ENCODE measurements at places on chromosomes 3 and 15. TPM values are rescaled to one million over a fixed set of nuclear protein-coding genes. Genes with fewer than 3 reads are reported as not detected.

- DNase-seq, result no peak
Observed at GRCh38 chr3:27573780-27574437, 89.7 kb upstream of the SLC4A7 start.

DNA sequence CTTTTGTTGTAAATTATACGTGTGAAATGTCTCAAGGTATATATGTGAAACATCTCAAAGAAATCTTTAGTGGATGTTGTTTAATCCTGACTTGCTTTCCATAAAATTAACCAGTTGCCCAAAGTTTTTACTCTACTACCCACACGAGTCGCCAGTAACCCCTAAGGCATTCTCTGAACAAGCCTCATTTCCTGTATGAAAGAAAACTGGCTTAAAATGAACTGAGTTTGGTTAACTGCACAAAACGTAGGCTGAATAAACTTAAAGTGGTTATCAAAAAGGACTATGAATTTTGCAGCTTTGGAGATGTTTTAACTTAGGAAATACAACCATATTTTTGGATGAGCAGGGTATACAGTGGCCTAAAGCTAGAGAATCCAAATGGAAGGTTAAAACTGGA lies 2.7 kb upstream of the APPL1 start:
- no peak for DNase-seq

DNA sequence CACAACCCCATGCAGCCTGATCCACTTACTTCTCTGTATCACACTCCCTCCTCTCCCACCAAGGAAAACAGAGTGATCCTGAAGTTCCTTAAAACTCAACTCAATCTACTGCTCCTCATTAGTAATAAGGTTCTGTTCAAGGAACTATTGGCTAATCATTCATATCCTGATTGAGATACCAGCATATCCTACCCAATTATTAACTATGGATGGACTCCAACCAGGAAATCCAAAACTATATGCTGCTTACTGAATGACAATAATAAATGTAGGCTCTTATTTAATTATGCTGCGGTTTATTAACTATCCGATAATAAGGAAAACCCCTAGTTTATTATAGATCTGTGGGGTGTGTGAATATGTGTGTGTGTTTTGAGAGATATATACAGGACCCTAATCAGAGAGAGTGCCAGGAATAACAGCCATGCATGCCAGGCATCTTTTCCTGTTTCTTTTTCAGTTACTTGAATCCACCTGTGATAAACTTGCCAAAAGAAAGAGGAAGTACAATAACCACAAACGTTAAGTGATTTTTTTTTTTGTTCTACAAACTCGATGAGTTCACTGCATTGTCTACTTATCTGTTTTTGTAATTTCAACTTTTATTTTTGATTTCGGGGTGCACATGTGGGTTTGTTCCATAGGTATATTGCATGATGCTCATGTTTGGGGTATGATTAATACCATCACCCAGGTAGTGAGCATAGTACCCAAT lies 1031.7 kb upstream of the CFAP20DC start:
- DNase-seq, result no peak

GRCh38 chr3:150161011-150161410 lies 190.3 kb upstream of the PFN2 start:
- no peak for DNase-seq

DNA sequence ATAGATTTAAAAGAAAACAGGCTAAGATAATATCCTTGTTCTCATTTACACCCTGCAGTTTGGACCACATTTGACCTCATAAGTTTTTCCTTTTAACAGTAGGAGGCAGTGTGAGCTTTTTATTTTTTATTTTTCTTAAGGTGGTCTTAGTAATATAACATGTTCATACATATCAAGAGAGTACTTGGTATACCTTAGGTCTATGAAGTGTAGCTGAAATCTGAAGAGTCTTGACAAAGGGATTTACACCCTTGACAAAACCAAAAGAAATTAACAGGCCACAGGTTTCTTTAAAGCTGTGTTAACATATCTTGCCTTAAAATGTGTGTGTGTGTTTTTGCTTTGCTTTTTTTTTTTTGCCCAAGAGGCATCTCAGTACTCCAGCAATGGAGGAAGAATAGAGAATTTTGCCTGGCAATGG lies 3.2 kb downstream of the RAP2B start:
- DNase-seq, result peak; percentile 80

DNA sequence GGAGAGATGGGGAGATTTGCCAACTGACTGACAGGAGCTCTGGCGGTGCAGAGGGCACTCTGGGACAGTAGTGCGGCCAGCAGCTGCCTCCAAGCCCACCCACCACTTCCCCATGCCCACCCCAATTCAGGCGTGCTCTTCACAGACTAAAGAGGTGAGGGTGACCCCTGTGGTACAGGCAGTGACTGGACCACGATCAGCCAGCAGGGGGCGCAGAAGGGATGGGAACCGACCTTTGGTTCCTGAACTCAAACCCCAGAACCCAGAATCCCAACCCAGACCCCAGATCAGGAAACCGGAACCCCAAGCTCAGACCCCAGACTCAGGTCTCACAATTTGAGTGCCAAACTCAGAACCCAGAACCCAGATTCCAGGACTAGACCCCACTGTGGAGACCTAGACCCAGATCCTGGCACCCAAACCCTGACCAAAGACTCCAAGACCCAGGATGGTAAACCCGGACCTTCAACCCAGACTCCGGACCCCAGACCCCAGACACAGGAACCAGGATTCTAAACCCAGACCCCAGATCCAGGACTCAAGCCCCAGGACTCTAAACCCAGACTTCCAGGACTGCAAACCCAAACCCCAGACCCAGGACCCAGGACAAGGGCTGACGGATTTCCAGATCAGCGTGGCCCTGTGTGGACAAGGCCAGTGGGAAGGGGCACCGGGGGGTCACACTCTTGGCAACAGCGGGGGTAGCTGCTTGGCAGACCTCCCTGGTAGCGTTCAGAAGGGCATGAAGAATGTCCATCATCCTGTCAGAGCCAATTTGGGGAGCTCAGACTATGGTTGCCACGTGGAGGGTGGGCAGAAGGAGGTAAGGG lies 3.7 kb upstream of the MYL3 start:
- peak; percentile 38 for DNase-seq

DNA sequence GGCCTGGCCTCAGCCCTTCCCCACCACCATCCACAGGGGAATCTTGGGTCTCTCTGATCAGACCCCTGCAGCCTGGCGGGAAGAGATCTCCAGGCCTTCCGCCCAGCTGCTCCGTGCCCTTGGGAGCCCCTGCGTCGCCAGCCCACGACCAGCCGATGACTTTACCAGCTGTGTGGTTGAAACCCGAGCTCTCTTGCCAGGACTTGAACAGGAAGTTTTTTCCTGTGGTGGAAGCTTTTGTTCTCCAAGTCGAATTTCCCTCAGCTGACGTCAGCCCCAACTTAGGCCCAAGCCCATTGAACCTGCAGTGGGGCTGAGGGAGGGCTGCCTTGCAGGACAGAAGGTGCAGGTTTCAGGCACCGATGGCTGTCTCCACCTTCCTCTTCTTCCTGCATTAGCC lies 51.7 kb upstream of the SMAD3 start:
- peak; percentile 97 for DNase-seq

- DNase-seq, result no peak
Observed at GRCh38 chr3:30332196-30333021, 274.0 kb upstream of the TGFBR2 start.

DNA sequence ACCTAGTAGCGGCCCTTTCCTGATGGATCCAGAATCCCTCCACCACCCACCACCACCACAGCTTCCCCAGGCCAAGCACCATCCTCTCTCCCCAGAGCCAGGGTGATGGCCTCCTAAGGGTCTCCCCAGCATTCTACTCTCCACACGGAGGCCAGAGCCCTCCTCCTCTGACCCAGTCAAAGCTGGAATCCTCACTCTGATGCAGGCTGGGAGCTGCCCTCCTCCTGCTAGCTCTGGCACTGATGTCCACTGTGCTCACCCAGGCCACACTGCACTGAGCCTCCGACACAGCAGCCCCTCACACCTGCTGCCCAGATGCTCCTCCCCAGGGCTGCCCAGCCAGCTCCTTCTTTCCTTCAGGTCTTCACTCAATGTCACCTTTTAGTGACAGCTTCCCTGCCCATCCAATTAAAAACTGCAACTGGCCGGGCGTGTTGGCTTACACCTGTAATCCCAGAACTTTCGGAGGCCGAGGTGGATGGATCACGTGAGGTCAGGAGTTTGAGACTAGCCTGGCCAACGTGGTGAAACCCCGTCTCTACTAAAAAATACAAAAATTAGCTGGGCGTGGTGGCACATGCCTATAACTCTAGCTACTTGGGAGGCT lies 21.0 kb downstream of the XXYLT1 start:
- DNase-seq, result no peak

GRCh38 chr3:4633078-4634004 lies 140.2 kb downstream of the ITPR1 start:
- peak; percentile 72 for DNase-seq

DNA sequence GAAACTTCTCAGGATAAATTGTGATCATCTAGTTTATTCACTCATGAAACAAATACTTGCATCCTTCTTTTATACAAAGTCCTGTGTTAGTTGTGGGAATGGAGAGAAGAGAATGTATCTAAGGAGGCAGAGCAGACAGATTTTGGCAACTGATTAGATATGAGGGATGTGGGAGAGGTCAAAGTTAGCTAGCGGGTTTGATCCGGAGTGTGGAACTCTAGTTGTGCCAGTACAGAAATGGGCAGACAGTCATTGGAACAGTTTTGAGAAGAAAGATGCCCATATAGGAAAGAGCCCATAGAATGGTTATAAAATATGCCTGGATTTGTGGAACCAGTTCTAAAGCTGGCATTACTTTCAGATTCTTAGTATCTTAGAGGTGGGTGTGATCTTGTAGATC lies 141.1 kb downstream of the FNDC3B start:
- DNase-seq, result no peak

- no peak for DNase-seq
Observed at GRCh38 chr3:141462176-141462859, 24.5 kb upstream of the RASA2 start.

- DNase-seq, result no peak
Observed at GRCh38 chr3:23991306-23991682, 46.2 kb downstream of the NR1D2 start.

- DNase-seq, result peak; percentile 61
Observed at GRCh38 chr3:127775398-127776109, 46.8 kb downstream of the MGLL start.

GRCh38 chr15:42640109-42640508 lies 64.7 kb downstream of the STARD9 start:
- DNase-seq, result no peak

DNA sequence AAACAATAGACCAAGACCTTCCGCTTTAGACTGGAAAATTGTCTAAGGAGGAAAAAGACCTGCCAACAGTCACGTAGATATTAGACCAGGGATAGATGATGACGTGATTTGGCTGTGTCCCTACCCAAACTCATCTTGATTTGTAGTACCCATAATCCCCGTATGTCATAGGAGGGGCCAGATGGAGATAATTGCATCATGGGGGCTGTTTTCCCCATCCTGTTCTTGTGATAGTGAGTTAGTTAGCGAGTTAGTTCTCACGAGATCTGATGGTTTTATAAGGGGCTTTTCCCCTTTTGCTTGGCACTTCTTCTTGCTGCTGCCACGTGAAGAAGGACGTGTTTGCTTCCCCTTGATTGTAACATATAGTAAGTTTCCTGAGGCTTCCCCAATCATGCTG lies 31.7 kb upstream of the SUCLG2 start:
- DNase-seq, result no peak

DNA sequence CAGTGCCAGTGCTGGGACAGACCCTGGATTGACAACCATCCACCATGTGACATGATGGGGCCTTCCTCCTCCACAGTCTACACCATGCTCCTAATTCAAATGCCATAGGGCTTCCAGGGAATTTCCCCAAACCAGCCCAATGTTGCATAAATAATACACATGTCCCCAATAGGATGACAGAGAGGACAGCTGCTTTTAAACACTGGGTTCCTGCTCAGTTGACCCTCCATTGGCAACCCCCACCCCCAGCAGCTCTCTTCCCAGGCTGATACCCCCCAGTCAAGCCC lies 28.3 kb upstream of the ATP2B2 start:
- DNase-seq, result no peak

GRCh38 chr3:184058029-184058428 lies 5.2 kb downstream of the HTR3C start:
- no peak for DNase-seq

DNA sequence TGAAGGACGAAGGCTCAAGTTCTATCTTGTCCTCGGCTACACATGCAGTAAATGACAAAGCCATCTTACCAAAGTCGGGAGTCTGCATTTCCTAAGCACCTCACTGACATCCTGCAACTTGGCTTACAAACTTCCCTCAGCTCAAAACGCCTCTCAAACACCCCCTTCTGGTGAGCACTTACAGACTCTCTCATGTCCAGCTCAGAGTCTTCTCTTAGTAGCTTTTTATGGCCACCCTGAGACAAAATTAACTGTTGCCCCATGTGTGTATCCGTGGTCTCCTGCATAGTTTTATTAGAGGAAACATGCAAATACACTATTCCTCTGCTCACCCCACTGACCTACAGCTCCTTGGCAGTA lies 819.7 kb downstream of the FHIT start:
- no peak for DNase-seq

- peak; percentile 79 for DNase-seq
Observed at GRCh38 chr3:34106879-34107278, 308.4 kb downstream of the PDCD6IP start.

SIDT1 gene
- total RNA-seq, result not detected

GPR87 gene
- not detected for total RNA-seq

CPNE9 gene
- total RNA-seq, result not detected

RYR3 gene
- total RNA-seq, result not detected

AMIGO3 gene
- total RNA-seq, result not detected

FMN1 gene
- total RNA-seq, result 0.29 TPM

ULK4 gene
- total RNA-seq, result 16.0 TPM

NEK11 gene
- 4.3 TPM for total RNA-seq

PLCB2 gene
- 1.5 TPM for total RNA-seq

SRGAP3 gene
- total RNA-seq, result not detected

STOML1 gene
- 12.4 TPM for total RNA-seq

MEGF11 gene
- not detected for total RNA-seq

ZNF662 gene
- 0.83 TPM for total RNA-seq

PP2D1 gene
- not detected for total RNA-seq

SLC12A8 gene
- 0.86 TPM for total RNA-seq

RTP3 gene
- total RNA-seq, result not detected

PRKCD gene
- 15.5 TPM for total RNA-seq

GLT8D1 gene
- 73.5 TPM for total RNA-seq
